Aorta (tissue), 5 donors: ENCODE measurements at places on chromosomes 16 and 17.

GRCh38 chr16:7038475-7038874, 294.2 kb upstream of the RBFOX1 start:
- H3K36me3 ChIP-seq = no peaks in the 10 kb centered on the region
- DNase-seq = no peak
- H3K4me3 ChIP-seq = no peak overlapping the region
- H3K27me3 ChIP-seq = no peaks in the 10 kb centered on the region

- H3K4me3 ChIP-seq = no peak overlapping the region
- no peak overlapping the region for H3K27ac ChIP-seq
- H3K4me1 ChIP-seq = no peaks in the 10 kb centered on the region
- no peaks in the 10 kb centered on the region for H3K36me3 ChIP-seq
- no peaks in the 10 kb centered on the region for H3K27me3 ChIP-seq
Measured at GRCh38 chr17:44119062-44119461, 4.4 kb downstream of the HDAC5 start.

DNA sequence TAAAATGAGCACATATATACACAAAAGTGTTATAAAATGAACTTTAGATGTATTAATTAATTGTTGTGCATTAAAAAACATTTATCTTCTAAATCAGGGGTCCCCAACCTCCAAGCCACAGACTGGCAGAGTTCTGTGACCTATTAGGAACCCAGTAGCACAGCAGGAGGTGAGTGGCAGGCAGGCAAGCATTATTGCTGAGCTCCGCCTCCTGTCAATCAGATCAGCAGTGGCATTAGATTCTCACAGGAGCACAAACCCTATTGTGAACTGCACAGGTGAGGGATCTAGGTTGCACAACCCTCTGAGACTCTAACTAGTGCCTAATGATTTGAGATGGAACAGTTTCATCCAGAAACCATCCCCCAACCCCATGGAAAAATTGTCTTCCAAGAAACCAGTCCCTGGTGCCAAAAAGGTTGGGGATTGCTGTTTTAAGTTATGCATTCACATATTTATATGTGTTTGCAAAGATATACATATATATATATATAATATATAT, 583.7 kb downstream of the KCNJ2 start:
- H3K27ac ChIP-seq = no peak overlapping the region
- H3K4me3 ChIP-seq = no peak overlapping the region
- no peak for DNase-seq
- H3K36me3 ChIP-seq = no peaks in the 10 kb centered on the region
- no peaks in the 10 kb centered on the region for H3K4me1 ChIP-seq

DNA sequence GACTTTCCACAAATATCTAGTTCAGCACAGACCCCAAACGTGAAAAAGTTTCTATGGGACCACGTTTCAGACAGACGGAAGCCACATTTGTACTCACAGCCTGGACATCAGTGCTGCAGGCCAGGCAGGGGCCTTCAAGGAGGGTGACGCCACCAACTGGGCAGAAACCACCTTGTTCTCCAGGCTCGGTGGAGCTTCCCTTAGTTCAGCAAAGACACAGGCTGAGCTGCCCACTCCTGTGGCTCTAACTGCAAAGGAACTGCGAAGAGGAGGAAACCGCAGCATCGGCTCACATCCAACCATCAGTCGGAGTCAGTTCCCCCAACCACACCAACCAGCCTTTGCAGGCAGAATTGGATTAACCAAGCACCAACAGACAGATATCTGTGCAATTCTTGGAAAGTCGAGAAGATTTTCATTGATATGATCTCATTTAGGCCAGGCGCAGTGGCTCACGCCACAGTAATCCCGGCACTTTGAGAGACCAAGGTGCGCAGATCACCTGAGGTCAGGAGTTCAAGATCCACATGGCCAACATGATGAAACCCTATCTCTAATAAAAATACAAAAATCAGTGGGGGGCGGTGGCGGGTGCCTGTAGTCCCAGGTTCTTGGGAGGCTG, 73.3 kb upstream of the CNEP1R1 start:
- H3K27me3 ChIP-seq = no peaks in the 10 kb centered on the region
- no peak overlapping the region for H3K4me3 ChIP-seq
- H3K27ac ChIP-seq = no peak overlapping the region
- H3K4me1 ChIP-seq = no peaks in the 10 kb centered on the region
